NCI-H187 (cell line): ENCODE measurements at places on chromosomes 2 and 18.

- no peak for DNase-seq
Measured at GRCh38 chr2:72141881-72142451, 5.7 kb downstream of the CYP26B1 start.

DNA sequence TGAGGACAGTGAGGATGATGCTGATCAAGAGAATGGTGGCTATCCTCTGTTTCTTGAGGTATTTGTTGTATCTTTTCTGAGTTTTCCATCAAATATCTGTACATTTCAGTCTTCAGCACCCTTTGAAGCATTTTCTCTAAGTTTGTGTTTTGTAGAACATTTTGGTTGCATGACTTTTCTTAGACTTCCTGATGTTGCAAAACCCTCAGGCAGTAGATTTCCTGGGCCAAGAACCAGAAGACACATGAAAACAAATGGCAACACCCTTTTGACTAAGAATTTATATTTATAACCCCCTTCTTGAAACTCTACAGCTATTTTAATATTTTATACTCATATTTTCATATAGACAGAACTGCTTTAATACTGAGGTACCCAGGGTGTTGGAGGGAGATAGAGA, 16.2 kb downstream of the HNMT start:
- no peak for DNase-seq

GRCh38 chr18:30889519-30890301, 152.8 kb downstream of the DSC3 start:
- DNase-seq: no peak

GRCh38 chr2:138827426-138828054, 47.4 kb upstream of the NXPH2 start:
- no peak for DNase-seq

DNA sequence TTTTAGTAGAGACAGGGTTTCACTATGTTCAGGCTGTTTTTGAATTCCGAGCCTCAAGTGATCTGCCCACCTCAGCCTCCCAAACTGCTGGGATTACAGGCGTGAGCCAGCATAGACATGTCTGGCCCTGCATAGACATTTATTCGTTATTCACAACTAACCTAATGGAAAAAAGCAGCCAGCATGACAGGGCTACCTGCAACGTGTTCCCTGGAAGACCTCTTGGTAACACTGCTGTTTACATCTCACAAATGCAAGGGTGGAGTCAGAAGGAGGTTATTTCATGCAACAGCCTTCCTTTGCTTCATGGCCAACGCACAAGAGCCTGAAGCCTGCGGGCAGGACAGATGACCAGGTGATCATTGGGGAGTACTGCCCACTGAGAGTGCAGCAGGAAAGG, 9.2 kb downstream of the SERPINE2 start:
- no peak for DNase-seq
